ENCODE measurements at places on chromosomes 4 and X. TPM values are rescaled to one million over a fixed set of nuclear protein-coding genes. Genes with fewer than 3 reads are reported as not detected.

LDOC1 gene
- total RNA-seq: 11.9 TPM

PGK1 gene
- total RNA-seq: 134 TPM

SHROOM3 gene
- total RNA-seq: 23.9 TPM

VCX3B gene
- not detected for total RNA-seq

PASD1 gene
- not detected for total RNA-seq

CCSER1 gene
- total RNA-seq: under 0.01 TPM

GLUD2 gene
- total RNA-seq: 1.8 TPM

GPR34 gene
- not detected for total RNA-seq

PAK3 gene
- 1.3 TPM for total RNA-seq

TCEAL5 gene
- total RNA-seq: not detected

TLL1 gene
- total RNA-seq: 0.33 TPM

MUC7 gene
- total RNA-seq: not detected

HTR2C gene
- not detected for total RNA-seq

CT47B1 gene
- not detected for total RNA-seq

WDR17 gene
- 2.1 TPM for total RNA-seq

GJB1 gene
- not detected for total RNA-seq

PPP2R2C gene
- under 0.01 TPM for total RNA-seq
